CD4-positive, CD25-positive, alpha-beta regulatory T cell (primary cell): ENCODE measurements at places on chromosomes 16 and 17. TPM values are rescaled to one million over a fixed set of nuclear protein-coding genes. Genes with fewer than 3 reads are reported as not detected.

CCL23 gene
- total RNA-seq, result not detected

GP1BA gene
- 1.9 TPM for total RNA-seq

SOX15 gene
- total RNA-seq, result not detected

HCRT gene
- not detected for total RNA-seq

CASKIN1 gene
- total RNA-seq, result not detected

RHBDF2 gene
- total RNA-seq, result 23.8 TPM

CETP gene
- not detected for total RNA-seq

CA7 gene
- total RNA-seq, result not detected

ENPP7 gene
- total RNA-seq, result not detected

GJD3 gene
- total RNA-seq, result not detected

RNU2-1 gene
- 4,537 TPM for total RNA-seq

C17orf107 gene
- 45.6 TPM for total RNA-seq

ABAT gene
- total RNA-seq, result 13.9 TPM

SLX1A gene
- total RNA-seq, result 50.3 TPM

CCDC200 gene
- not detected for total RNA-seq

RAB37 gene
- 85.5 TPM for total RNA-seq

B4GALNT2 gene
- not detected for total RNA-seq

PRM2 gene
- not detected for total RNA-seq

SRP68 gene
- total RNA-seq, result 68.8 TPM

COX10 gene
- 21.6 TPM for total RNA-seq

CLDN6 gene
- total RNA-seq, result not detected

ST3GAL2 gene
- 22.1 TPM for total RNA-seq

C1QL1 gene
- total RNA-seq, result not detected

RMI2 gene
- total RNA-seq, result 4.3 TPM
